ENCODE measurements at places on chromosomes 5 and 9.
A peak's percentile ranks its signal among the peaks of the same experiment; 100 is the strongest.

DNA sequence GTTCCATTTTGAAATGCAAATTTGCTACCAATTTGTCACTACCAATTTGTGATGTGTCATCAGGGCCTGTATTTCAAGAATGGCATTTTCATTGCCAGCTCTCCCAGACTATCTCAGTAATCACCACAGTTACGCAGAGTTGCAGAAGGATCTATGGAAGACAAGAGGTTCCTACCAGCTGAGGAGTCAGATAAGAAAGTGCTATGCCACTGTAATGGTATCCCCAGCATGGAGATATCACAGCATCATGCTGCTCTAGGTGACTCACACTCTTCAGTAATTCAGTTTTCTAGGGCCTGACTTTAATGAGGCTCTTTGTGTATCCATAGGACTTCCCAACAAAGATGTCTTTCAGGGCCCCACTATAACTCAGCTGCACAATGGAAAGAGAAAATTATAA is 490.3 kb downstream of the ARHGEF28 start:
- no peak for DNase-seq

DNA sequence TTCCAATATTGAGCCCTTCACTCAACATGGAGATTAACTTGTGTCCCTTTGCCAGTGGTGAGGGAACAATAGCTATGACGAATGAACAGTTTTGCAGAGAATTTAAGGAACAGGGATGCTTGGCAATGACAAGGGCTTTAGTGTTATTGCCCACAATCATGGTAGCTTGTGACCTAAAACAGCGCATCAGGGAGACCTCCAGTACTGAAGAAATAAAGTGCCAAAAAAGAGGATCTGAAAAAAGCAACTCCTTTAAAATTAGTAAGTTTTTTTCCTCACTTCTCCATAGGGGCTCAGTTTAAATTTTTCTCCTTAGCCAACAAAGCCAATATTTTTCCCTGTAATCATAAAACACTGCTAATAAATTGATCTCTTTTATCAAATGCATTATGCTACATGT is 41.8 kb upstream of the PAM start:
- DNase-seq, result no peak

- no peak for DNase-seq
These were observed 156.4 kb upstream of the ADAMTS16 start for GRCh38 chr5:4983701-4984100.

DNA sequence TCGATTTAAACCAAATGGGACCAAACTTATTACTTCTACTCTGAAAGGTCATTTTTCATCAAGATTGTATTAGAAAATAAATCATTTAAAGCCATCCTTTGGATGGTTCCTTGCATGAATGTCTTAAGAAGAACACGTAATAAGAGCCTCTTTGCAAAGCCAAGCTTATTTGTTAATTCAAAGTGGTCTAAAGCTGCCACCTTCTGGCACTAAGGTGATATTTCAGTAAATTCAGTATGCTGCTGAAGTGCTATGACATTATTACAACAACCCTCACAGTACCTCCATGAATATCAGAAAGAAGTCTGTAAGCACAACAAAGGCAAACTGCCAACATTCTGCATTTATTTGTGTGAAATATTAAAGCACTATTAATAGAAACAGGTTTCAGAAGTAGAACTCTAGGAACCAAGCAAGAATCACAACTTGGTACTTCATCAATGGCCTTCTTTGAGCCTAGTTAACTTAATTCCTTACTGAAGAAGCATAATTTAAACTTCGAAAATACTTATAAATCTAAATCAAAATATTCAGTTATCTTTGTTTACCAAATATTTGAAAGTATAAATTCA is 53.1 kb upstream of the TYRP1 start:
- DNase-seq, result no peak

GRCh38 chr5:83641946-83642345 is 78.7 kb downstream of the HAPLN1 start:
- no peak for DNase-seq

DNA sequence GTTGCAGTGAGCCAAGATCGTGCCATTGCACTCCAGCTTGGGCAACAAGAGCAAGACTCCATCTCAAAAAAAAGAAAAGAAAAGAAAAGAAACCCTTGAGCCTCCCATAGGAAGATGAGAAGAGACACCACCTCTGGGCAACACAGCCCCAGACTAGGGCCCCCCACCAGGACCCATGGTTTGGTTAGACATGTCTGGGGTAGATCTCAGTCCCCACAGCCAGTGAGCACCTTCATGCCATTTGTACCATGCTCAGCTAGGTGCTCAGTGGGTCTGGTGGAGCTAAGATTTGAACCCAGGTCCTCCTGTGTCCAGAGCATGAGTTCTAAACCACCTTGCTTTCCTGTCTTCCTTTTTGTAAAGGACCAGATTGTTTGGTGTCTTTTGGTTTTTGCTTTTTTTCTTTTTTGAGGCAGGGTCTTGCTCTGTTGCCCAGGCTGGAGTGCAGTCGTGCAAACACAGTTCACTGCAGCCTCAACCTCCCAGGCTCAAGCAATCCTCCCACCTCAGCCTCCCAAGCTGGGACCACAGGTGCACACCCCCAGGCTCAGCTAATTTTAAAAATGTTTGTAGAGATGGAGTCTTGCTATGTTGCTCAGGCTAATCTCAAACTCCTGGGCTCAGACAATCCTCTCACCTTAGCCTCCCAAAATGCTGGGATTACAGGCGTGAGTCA is 11.7 kb downstream of the OLFML2A start:
- DNase-seq, result no peak

- DNase-seq, result no peak
These were observed 29.9 kb downstream of the SEMA6A start for GRCh38 chr5:116544531-116545241.

GRCh38 chr5:537621-538071 is 13.4 kb upstream of the SLC9A3 start:
- DNase-seq, result no peak

- DNase-seq, result no peak
These were observed 354.1 kb upstream of the SLC30A5 start for GRCh38 chr5:68739752-68740151.

DNA sequence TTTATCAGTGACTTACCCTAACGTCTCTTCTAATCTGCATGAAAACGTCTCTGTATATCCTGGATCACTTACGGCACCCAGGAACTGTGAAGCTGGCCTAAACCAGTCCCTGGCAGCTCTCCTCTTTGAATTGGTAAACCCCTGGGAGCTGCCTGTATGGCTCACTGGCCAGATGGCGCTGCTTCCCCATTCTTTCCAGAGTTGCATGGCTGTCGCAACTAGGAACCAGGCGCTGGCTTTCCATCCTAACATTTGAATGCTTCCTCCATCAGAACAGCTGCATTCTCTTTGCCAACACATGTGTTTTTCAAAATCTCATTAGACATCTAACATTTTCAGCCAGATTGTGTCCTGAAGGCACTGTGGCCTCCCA is 8.0 kb upstream of the PCA3 start:
- DNase-seq, result no peak

- DNase-seq, result no peak
These were observed 26.4 kb downstream of the MARCHF3 start for GRCh38 chr5:127003798-127004495.

- DNase-seq, result peak; percentile 15
These were observed 879 bp upstream of the UBQLN1 start for GRCh38 chr9:83708515-83709158.

DNA sequence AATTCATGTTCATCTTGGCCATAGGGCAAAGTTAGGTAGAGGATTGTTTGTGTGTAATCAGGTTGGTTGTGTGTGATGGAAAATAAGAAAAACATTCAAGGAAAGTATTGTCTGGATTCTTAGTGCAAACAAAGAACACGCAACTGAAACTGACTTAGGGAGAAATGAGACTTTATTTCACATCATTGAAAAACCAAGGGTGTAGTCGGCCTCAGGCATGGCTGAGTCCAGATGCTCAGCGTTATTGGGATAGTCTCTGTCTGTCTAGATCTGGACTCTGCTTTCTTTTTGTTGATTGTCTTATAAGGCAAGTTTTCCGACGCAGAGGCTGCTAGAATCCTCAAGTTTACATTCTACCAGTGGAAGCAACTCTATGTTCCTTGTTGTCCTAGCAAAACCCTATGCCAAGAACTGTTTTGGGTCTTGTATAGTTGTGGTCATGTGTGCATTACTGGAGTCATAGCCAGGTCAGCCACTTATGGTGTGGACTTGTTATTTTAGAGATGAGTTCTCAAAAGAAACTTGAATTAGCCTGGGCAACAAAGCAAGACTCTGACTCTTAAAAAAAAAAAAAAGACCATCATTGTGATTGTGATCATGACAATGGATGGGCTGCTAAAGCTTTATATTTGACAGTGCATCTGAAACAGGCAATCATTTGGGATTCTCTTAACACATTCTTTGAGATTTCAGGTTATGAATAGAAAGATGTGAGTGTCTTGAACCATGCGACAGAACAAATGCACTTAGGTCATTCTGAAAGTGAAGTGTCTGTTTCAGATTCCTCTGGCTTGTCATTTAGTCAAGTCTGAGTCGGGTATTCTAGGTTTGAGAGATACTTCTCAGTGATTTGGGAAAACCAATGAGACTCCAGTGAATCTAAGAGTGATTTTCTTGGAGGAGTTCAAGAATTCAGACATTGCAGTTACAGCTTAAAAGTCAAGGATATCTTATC is 82.6 kb downstream of the DOCK2 start:
- no peak for DNase-seq

DNA sequence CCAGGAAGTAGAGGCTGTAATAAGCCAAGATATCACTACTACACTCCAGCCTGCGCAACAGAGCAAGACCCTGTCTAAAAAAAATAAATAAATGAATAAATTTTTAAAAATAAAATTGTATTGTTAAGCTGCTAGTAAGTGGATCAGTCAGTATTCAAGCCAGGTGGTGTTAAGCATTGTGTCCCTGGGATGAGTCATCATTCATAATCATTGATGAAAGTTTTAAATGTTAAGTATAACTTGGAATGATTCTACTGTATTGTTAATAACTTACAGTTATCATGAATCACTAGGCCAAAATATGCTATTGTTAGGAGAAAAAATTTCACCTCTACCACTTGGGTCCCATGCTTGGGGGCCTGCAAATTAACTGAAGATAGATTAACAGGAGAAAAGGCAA is 38.2 kb downstream of the MED10 start:
- DNase-seq, result no peak

DNA sequence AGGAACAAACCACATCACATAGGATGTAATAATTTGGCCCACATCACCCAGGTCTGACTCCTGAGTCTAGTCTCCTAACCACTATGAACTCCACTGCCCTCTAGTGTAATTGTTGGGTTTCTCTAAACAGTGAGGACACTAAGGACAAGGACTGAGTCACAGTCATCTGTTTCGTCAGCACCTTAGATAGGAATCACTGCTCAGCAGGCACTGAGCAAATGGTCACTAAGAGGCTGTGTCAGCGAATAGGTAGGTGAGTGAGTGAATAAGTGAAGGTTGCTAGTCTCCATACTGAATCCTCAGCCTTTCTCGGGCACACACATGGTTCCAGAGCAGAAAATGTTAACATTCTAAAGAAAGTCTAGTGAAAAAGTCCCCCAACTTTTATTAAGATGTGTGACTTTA is 278.6 kb downstream of the SPOCK1 start:
- no peak for DNase-seq

GRCh38 chr5:82388181-82388580 is 110.0 kb upstream of the RPS23 start:
- no peak for DNase-seq

- no peak for DNase-seq
These were observed 99.0 kb downstream of the CDH12 start for GRCh38 chr5:22754155-22754554.

DNA sequence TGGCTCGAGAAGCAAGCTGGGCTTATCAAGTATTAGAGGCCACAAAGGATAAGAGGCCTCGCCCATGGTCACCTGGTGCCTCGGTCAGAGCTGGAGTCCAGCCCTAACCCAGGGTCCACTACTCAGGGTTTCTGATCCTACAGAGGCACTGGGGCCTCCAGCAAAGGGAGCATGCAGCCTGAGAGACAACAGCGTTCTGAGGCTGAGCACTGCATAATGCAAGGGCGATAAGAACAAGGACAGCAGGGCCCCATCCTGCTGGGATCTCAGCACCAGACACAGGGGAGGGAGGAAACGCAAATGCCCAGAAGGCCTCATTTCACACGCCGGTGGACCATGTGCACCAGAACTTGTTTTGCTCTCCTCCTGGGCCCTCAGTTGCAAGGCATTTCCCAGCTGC is 63.0 kb downstream of the C5orf15 start:
- no peak for DNase-seq

DNA sequence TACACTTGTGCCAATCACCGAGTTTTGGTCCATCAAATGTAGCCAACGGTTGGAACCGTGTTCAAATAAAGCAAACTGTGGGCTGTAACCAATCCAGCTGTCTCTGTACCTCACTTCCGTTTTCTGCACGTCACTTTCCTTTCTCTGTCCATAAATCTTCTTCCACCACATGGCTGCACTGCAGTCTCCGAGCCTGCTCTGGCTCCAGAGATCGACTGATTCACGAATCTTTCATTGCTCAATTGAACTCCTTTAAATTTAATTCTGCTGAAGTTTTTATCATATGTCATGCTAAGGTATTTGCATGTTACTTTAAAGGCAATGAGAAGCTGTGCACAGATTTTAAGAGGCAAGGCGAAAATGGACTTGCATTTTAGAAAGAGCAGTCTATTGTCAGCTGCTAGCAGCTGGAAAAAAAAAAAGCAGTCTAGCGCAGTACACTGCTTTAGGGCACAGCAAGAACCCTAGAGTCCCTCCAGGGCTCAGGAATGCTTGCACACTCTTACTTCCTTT is 13.2 kb downstream of the TTC39B start:
- DNase-seq, result no peak

All from activated CD4-positive, CD25-positive, alpha-beta regulatory T cell (primary cell).